Testis (tissue), 5 donors: ENCODE measurements at places on chromosomes 5 and 9. TPM values are rescaled to one million over a fixed set of nuclear protein-coding genes. Genes with fewer than 3 reads are reported as not detected.

The IL4 gene
- not detected for total RNA-seq

The ADAMTS6 gene
- 43.1 TPM for total RNA-seq

The PCDHA9 gene
- total RNA-seq = 2.0 TPM

The ZNF484 gene
- 10.5 TPM for total RNA-seq

The CFAP157 gene
- total RNA-seq = 11.6 TPM

The PCDHGB4 gene
- total RNA-seq = 13.3 TPM

GRCh38 chr5:154222414-154222813, 31.9 kb downstream of the GALNT10 start:
- no peak for DNase-seq

- no peak for DNase-seq
Measured at GRCh38 chr9:131476777-131477345, 25.9 kb upstream of the POMT1 start.

- no peak for DNase-seq
Measured at GRCh38 chr5:179484201-179484600, 66.2 kb upstream of the RUFY1 start.

DNA sequence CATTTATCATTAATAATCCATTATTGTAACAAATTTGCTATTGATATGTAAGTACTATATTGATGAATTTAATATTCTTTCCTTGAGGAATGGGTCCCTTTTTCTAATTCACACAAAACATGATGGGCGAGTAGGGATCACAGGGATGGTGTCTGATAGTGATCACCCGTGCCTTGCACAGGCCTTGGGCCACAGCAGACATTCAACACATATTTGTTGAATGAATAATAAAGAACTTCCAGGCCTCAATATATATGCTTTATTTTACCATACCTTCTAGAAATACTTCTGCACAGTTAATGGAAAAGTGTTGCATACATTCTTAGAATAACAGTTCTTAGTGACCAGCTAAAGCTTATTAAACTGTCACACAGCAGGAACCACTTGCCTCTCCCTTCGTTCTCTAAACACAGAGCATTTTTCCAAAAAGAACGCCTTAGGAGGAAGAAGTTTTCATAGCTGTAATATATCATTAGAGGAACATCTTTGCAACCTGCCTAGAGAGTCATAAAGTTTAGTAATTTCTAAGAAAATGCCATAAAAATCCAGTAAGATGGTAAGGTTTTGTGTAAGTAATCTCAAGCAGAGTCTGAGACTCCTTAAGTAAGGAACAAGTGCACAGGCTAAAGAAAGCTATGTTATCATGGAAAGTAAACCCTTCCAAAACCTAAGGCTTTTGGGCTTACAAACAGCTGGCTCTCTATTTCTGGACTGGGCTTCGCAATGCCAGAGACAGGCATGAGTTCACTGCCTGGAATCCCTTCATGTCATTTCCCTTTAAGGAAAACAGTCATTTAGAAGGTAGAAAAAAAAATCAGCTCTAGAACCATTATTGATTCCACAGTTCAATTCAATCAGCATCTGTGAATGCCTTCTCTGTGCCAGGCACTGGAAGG, 17.7 kb downstream of the TTLL11 start:
- no peak for DNase-seq

GRCh38 chr5:113394658-113395057, 40.1 kb downstream of the TSSK1B start:
- no peak for DNase-seq

GRCh38 chr9:69535911-69536310, 136.3 kb downstream of the APBA1 start:
- no peak for DNase-seq

GRCh38 chr9:114281473-114282103, 41.3 kb upstream of the ORM1 start:
- DNase-seq = peak; percentile 78

- DNase-seq = no peak
Measured at GRCh38 chr5:96747720-96748119, 60.0 kb downstream of the ERAP1 start.

- no peak for DNase-seq
Measured at GRCh38 chr5:159411115-159411514, 80.8 kb upstream of the IL12B start.

DNA sequence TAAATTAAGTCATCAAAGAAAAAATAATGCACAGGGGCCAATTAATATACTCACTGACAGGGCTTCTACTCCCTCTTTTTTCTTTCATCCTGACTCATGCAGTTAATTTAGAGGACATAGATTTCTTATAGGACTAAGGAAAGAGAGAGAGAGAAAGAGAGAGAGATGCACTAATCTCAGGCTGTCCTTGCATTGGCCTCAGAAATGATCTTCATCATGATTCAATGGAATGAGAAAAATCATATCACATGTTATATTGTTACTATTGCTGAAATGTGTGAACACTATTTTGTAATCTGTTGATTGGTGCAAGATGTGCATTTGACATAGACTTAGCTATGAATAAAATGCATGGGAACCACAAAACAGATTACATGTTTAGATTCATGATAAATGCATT, 608.3 kb upstream of the NUDT12 start:
- DNase-seq = no peak

- peak; percentile 74 for DNase-seq
Measured at GRCh38 chr9:130461218-130461630, 16.5 kb downstream of the ASS1 start.

- DNase-seq = no peak
Measured at GRCh38 chr5:178287791-178288105, 55.1 kb upstream of the PHYKPL start.

- no peak for DNase-seq
Measured at GRCh38 chr5:1502046-1502736, 21.6 kb downstream of the LPCAT1 start.

DNA sequence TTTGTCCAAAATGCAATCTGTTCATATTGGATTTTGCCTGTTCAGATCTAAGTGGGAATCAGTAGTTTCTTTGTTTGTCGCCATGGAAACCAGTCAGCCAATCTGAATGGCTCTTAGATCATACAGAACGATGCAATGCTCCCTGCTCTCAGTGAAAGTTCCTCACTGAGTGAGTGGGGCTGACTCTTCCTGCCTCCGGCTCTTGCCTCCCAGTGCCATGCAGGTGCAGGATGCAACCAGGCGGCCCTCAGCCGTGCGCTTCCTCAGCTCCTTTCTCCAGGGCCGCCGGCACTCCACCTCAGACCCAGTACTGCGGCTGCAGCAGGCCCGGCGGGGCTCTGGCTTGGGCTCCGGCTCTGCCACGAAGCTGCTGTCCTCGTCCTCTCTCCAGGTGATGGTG, at the start of gene PTPDC1:
PTPDC1 (plus strand) TSS at position 151 of the 400 bp plus-strand sequence; CDS start at position 218, 67 bp downstream.
- DNase-seq = peak; percentile 74

GRCh38 chr5:33837301-33837700, 54.5 kb downstream of the ADAMTS12 start:
- DNase-seq = no peak

DNA sequence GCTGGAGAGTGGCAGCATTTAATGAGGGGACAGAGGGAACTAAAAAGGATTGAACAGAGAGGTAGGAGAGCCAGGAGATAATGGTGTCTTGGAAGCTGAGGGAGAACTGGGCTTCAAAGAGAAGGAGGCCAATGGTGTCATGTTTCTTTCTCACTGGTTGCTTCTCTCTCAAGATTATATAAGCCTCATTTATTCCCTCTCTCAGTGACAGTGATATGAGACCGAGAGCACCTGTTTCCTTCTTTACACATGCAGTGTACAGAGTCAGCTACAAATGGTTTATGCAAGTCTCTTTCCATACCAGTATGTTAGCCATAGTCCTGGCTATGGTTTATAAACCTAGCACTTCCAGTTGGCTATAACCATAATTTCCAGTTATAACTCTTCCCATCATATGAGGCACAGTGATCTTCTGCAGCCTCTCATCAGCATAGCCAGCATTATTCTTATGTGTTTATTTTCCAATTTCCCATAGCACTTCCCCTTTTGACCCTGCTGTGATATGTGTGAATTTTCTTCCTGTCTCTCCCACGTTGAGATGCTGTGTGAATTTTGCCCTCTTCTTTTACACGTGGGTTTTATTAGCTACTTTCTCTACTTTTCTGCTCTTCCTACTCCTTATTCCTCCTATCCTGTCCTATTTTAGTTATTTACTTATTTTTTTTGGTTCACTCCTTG, 71.2 kb downstream of the UNC13B start:
- no peak for DNase-seq

GRCh38 chr5:73392775-73393174, 55.8 kb downstream of the FOXD1 start:
- no peak for DNase-seq

GRCh38 chr5:54760182-54760935, 225.0 kb downstream of the ESM1 start:
- DNase-seq = no peak

DNA sequence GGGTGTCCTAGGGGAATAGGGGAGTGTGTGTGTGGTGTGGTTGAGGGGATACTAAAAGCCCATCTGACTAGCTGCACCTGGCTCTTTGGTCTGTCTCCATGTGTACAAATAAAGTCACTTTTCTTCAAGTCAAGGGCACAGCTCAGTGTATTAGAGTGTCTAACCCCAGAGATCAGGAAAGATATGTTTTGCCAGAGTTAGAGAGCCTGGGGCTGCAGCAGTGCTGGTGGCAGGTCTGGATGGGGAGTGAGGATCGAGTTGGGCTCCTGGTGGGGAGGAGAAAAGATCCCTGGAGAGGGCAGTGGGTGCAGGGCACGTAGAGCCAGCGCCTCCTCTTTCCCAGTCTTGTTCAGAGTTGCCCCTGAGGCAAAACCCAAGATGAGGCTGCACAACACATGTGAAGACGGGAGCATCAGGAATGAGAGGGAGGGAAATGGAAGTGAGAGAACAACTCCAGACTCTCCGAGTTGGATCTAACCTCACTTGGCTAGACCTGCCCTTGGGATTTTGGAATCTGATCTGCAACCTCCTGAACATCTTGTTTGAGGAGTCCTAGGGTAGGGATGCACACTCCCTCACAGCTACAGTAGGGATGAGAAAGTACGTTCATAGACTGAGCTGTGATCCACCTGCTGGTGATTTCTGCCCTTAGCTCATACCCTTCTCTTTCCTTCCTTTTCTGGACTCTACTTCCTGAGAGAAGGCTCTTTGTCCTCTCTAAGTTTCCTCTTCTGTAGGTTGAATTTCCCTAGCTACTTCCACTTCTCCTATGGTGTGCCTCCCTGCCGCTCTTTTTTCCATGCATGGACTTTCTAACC, 309.9 kb downstream of the ZSWIM6 start:
- DNase-seq = no peak

DNA sequence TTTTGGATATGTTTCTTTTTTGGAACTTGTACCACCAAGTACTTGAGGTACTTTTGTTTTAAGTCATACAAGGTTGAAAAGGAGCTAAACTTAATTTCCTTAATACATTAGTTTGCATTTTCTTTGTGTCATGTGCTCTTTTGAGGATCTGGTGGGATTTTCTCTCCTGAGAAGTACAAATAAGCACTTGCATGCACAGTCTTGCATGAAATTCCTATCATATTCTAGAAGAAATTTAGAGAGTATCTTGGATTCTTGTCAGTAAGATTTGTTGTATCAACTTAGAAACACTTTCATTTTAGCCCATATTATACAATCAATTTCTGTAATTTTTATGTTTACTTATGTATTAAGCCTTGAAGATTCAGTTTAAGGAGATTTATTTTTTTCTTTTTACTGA, 64.9 kb downstream of the CCNH start:
- DNase-seq = no peak

- no peak for DNase-seq
Measured at GRCh38 chr9:75168270-75169178, 80.2 kb downstream of the OSTF1 start.

DNA sequence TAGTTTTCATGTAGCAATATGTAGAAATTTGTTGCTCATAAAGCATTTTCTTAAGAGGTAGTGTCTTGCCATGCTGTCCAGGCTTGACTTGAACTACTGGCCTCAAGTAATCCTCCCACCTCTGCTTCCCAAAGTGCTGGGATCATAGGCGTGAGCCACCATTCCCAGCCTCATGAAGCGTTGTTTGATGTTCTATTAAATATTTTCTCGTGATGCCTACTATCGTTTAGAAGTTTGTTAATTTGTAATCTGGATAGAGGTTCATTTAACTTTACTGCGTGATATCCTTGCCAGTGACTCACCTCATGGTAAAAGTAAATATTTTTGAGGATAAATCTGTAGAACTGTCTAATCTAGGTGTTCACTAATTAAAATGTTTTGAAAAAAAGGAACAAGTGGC, 82.6 kb downstream of the VCAN start:
- no peak for DNase-seq

GRCh38 chr9:97280755-97281330, 26.6 kb upstream of the CCDC180 start:
- no peak for DNase-seq

DNA sequence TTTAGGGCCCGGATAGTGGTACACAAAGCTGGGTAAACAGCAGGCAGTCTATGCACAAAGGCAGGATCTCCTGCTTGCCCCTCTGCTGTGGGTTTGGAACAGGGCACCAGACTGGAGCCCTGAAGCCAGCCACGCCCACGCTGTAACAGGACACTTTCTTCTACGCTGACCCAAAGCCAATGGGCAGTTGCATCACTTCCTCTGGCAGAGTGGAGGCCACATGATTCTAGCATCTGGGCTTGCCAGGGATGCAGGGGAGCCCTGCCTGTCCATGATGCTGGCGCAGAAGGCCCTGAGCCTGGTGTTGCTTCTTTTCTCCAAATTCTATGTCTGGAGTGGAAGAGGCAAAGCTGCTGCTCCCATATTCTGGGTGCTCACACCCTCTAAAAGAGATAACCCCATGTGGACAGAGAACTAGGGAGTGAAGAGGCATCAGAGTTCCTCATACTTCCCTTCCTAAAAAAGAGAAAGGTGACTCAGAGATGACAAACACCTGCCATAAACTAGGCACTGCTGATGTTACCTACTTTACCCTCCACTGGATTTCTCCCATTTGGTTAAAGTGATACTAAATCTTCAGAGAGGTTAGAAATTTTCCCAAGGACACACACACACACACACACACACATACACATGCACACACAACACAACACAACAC, 260.3 kb upstream of the KLF4 start:
- DNase-seq = peak; percentile 86

DNA sequence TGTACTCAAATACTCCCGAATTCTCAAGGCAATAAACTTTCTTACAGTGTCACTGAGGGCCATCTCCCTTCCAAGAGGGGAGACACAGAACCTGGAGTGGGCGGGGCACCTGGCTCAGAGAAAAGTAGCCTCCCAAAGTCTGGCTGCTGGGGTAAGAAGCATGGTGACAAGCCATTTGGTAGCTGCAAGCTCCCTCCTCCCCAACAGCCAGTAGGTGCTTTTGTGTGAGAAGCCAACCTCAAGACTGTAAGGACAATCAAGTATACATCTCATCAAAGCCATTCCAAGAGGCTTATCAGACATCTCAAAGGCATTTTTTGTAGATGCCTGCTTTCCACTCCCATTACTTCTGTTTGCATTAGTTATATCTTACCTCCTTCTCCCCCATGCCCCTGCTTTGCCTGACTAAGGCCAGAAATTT, 1.4 kb downstream of the DAB2 start:
- peak; percentile 48 for DNase-seq
